Pulmonary artery endothelial cell (primary cell): ENCODE measurements at places on chromosomes 5 and 9.

DNA sequence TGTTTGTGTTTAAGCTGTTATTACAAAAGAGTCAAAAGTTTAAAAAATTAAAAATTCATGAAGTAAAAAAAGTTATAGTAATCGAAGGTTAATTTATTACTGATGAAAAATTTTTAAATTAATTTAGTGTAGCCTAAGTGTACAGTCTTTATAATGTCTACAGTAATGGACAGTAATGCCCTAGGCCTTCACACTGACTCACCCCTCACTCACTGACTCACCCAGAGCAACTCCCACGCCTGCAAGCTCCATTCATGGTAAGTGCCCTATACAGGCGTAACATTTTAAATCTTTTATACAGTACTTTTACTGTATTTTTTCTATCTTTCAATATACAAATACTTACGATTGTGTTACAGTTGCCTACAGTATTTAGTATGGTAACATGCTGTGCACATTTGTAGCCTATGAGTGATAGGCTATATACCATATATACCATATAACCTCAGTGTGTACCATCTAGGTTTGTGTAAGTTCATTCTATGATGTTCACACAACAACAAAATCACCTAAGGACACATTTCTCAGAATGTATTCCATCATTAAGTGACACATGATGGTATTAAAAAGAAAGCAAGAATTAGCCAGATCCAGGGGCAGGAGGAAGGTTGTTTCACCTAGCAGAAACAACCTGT is 40.1 kb downstream of the DCAF10 start:
- DNase-seq: peak; percentile 24

DNA sequence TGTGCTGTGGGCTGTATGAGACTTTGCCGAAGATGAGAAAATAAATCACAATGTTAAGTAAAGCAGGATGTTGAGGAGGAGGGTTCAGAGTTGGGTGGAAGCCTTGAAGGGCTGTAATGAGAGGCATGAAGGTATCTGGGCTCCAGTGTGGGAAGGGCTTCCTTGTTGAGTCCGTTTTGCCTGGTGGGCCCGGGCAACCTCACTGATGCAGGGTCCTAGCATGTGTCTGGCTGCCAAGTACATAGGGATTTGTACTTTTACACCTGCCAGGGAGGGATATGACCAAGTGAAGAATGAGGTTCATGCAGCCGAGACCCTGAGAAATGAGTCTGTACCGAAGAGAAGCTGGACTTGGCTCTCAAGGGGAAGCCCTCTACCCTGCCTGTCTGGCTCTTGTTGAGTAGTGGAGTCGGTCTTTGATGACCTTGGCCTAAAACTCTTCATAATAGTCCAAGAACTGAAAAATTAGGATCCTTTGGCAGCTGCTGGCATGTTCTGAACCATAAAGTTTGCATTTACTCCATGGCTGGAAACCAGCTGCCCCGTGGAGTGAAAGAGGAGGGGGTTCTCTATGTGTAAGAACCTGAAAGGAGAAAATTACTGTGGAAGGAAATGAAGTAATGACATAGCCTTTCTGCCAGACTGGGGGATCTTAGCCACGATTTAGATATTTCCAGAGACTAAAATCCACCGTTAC is 59.0 kb upstream of the DPYSL3 start:
- DNase-seq: no peak

- no peak for DNase-seq
Observed at GRCh38 chr5:113190347-113190746, 213.7 kb downstream of the DCP2 start.

GRCh38 chr5:86997516-86997915 is 270.2 kb upstream of the RASA1 start:
- DNase-seq: no peak

DNA sequence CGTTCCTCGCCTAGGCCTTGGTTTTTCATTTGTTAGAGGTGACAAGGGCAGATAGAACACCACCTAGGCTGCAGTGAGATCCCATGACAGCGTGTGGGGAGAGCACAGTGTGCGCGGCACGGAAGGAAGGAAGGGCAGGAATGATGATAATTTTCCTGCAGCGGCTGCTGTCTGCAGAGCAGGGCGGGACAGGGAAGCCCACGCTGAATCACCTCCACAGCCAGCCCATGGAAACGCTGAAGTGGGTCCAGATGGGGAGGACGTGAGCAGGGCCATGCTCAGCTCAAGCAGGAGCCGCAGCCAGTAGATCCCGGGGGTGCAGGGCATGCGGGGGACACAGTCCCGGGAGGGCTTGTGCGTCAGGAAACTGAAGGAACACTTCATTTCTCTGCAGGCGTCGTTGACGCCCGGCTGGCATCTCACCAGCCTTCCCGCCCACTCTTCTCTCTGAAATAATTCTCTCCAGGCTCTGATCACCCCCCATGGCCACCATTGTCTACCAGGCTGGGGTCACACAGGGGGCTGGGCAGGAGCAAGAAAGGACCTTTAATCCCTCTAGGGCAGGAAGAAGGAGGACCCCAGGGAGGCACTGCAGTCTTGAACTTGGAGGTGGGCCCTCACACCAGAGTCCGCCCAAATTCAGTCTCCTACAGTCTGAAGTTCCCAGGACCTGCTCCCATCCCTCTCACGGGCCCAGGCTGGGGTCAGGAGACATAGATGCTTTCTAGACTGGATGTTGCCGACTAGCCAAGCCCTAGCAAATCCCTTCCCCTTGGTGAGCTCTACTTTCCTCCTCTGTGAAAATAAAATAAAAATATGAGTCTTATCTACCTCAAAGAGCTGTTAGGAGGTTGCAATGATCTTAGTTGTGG is 20.9 kb upstream of the SYNPO start:
- peak; percentile 33 for DNase-seq

GRCh38 chr5:61263561-61264272 is 68.3 kb upstream of the ZSWIM6 start:
- peak; percentile 59 for DNase-seq

DNA sequence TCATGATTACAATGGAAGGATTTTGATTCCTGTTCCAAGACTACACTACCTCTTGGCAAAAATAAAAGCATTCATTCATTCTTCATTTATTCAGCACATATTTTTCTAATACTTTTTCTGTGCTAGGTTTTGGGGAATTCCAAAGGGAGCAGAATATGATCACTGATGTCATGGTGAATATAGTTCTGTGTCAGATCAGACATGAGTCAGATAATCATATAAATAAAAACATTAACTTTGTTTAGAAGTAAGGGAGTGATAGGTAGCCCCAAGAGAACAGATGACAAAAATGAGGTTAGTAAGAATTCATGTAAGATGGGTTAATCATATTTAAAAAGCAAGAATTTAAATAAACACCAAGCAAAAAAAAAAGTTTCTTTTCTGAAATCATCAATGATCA is 94.1 kb upstream of the RANBP6 start:
- DNase-seq: no peak

GRCh38 chr9:127528422-127529251 is 77.3 kb downstream of the LRSAM1 start:
- DNase-seq: no peak

DNA sequence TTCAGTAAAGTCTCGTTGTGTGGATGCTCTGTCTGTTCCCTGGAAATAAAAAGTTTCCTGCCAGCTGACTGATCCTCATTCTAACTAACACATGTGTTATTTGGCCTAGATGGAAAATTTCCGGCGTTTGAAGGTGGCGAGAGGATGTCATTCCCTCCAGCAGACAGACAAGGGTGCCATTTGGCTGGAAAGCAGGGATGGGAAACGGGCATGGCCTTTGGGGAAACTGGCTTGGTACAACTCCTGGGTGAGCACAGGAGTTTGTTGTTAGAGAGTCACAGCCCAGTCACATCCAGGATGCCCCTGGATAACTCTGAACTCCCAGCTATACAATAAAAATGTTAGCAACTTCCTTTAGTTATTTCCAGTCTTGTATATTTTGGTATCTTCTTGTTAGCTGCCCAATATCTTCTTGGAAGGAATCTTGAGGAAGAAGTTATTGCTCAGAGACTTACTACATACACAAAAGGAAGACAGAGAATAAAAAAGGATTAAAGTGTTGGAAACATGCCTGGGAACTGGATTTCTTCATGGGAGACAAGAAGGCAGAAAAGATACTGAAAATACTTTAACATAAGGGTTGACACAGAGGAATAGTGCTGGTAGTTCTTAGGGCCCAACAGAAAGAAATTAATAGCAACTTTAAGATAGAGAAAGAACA is 41.9 kb downstream of the TEK start:
- no peak for DNase-seq

GRCh38 chr9:106321394-106322180 is 541.4 kb upstream of the ZNF462 start:
- DNase-seq: no peak

GRCh38 chr5:140833993-140834392 is at the start of gene PCDHA7:
PCDHA7 (plus strand) TSS chr5:140834269; CDS start chr5:140834384, 115 bp downstream.
- no peak for DNase-seq

DNA sequence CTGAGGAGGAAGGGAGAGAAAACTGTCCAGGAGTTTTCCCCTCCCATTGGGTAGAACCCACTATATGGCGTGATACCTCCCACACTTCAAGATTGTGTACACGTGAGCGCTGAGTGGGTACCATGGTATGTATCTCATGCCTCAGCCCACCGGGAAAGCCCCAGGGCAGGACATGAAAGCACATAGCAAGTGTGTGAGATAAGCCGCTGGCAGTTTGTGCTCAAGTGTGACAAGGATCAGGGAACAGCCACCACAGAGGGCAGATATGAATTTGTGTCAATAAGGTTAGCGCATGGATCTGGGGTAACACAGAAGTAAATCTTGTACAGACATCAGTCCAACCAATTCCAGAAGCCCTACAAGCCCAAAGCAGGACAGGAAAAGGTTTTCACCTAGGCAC is 42.6 kb upstream of the NAA35 start:
- no peak for DNase-seq

DNA sequence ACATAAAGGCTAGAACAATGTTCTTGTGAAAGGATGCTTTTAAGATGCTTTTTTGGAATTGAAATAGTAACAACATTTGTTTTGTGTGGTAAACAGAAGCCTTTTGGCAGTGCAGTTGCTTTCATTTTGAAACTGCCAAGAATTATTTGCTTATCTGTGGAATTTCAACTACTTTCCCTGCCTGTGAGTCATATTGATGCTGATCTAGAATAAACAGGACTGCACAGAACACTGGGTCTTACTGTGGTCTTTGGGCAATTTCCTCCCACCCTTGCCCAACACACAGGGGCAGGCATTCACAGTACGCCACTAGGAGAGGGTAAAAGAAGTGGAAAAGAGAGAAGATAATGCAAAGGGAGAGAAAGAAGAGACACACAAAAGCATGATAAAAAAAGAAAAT is 483.7 kb downstream of the ELAVL2 start:
- no peak for DNase-seq

DNA sequence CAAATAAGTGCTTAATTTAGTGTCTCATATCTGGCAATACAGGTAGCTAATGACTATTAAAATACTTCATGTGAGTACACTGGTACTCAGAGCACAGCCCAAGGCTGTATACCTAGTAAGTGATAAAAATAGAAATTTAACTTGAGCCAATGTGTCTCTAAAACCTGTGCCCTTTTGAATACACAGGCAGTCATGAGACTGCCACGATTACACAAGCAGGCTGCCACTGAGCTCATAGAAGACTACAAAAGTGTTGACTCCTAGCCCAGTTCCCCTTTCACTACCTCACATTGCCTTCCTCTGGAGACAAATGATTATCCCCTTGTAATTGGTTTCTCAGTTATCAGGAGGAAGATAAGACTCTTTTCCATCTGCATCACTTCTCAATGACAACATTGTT is 66.3 kb upstream of the PAPPA start:
- DNase-seq: no peak

DNA sequence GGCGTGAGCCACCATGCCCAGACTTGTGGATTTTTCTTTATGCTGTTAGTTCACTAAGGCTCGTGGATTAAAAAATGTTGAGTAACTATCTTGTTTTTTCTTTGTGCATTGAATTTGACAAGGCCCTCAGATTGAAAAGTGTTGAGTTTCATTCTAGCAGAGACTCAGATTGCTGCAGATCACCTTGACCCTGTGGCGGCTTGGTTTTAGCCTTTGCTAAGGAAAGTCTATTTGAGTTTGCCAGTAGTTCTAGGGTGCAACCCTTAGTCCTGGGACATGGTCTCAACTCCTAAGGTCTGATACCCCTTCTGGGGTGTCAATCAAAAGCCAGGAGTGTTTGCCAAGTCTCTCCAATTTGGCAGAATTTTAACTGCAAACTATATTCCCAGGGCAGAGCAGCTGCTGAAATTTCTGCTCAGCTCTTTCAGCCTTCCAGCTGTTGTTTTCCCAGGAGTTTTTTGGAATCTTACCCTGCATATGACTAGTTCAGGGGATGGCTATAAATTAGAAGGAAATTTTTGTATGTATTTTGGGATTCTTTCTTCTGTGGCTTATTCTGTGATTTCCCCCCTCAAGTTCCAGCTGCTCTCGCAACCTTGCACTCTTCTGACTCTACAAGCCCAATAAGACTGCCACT is 84.3 kb upstream of the HAND1 start:
- no peak for DNase-seq

GRCh38 chr5:131634666-131634995 is 398 bp downstream of the RAPGEF6 start:
- DNase-seq: no peak
